ENCODE measurements at places on chromosomes 11 and 22.

DNA sequence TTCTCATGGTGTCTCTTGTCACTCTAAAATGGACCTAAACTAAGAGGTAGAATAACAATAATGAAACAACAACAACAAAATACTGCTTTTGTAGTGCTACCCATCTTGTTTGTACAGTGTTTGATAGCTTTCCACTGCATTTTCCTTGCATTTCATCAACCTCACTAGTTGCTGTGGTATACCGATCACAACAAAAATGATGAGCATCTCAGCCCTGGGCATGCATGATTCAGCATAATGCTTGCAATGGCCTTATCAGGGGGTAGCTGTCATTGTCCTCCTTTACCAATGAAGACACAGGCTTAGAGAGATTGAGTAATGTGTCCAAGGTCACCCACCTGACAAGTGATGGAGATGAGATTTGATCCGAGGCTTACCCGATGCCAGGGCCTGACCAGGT, 682.5 kb downstream of the NTM start:
- DNase-seq = no peak

DNA sequence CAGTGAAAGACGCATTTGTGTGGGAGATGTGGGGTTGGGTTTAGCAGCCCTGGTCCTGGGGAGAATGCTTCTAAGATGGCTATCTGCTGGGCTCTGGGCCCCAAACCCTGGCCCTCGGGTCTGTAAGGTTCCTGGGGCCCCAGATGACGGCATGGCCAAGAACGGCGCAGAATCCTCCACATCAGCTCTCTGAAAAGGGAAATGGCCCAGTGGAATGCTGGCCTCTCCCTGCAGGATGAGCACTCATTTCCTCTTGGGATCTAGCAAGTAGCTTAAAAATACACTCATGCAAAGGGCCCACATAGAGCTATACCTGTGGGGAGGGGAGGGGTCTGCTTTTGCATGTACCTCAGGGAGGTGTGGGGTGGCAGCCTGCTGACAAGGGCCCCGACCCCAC, 37.5 kb upstream of the LINC01488 start:
- no peak for DNase-seq

- no peak for DNase-seq
Observed at GRCh38 chr11:102647430-102647829, 22.3 kb upstream of the MMP20 start.

DNA sequence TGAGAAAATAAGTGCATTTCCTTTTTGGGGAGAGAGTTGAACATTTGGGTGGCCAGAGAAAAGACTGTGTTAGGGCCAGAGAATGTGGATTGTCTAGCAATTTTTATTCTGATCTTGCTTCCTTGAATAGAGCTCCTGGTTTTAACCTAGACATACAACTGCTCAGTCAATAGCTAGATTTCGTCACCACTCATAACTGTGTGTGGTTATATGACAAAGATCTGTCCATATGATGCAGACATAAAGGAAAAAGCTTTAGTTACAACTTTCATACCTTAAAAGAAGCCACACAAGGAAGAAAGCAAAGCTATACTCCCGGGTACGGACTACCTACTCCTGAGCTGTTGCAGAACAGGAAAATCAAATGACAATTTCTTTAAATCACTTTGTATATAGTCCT, 37.2 kb downstream of the MS4A6A start:
- no peak for DNase-seq

DNA sequence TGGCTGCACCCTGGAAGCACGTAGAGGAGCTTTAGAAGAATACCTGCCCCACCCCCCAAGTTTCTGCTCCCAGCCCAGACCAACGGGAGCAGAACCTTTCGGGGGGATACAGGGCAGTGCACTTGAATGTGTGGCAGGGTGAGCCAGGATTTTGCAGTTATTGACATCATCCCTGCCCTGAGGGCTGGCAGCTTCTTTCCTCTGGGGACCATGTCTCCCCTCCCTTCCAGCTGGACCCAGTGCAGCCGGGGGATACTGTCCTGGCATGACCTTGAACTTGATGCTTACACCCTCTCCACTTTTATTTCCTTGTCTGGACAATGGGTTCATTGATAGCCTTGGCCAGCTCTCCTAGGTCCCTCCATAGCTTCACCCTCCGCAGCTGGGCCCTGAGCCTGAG, 4.1 kb upstream of the CABP7 start:
- no peak for DNase-seq

DNA sequence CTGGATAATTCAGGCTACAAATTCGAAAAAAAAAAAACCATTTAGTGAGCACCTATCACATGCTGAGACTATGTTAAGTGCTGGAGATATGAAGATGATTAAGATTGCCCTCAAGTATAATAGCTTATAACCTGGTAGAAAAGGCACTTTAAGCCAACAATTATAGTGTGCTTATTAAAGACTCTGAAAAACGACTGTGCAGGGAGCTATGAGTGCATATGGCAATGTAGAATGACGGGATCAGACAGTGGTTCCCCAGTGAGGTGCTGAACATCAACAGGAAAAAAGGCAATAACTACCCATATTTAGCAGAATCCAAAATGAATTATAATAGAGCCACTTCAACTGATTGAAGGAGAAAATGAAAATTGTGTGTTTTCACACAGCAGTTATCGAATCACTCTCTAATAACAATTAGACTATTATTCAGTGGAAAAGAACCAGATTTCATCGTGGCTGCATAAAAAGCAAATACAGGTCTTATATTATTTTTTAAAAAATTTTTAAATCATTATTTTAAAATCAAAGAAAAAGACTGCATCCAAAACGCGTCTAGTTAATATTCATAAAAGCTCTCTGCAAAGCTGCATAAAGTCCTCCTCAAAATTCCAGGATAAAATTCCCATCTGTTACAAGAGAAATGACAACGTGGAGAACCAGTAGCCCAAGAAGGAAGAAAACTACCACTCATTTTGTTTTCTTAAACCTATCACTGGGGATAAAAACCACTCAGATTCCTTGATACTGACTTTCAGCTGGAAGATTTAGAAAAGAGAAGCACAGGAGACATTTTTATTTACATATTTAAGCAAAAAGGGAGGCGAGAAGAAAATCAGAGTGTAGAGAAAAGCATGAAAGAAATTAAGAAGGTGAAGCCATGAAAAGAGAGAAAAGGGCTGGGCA, 1.1 kb downstream of the MTMR2 start:
- no peak for DNase-seq

GRCh38 chr11:87252869-87253268, 215.1 kb downstream of the TMEM135 start:
- no peak for DNase-seq

DNA sequence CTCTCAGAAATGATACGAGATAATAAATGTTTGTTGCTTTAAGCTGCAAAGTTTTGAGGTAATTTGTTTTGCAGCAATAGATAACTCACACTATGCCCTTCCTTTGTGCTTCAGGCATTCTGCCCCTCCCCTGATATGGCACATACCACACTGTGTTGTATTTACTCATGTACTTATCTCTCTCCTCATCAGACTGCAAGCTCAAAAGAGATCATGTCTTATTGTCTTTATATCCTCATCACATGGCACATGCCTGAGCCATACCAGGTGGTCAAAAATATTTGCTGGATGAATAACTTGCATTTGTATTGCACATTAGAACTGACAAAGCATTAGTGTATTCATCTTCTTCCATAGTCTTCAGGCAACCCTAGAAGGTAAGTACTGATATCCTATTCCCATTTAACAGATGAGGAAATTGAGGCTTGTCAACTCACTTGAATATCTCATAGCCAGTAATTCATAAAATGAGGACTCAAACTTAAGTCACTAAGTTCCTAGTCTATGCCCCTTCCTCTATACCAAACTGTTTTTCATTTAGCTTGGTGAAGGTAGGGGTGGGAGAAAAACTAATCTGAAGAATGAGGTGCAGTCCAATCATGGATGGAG, 83.9 kb upstream of the EED start:
- no peak for DNase-seq

GRCh38 chr22:20937794-20938671, 20.8 kb downstream of the CRKL start:
- DNase-seq = no peak

GRCh38 chr11:95155385-95155784, 65.7 kb downstream of the ENDOD1 start:
- no peak for DNase-seq

DNA sequence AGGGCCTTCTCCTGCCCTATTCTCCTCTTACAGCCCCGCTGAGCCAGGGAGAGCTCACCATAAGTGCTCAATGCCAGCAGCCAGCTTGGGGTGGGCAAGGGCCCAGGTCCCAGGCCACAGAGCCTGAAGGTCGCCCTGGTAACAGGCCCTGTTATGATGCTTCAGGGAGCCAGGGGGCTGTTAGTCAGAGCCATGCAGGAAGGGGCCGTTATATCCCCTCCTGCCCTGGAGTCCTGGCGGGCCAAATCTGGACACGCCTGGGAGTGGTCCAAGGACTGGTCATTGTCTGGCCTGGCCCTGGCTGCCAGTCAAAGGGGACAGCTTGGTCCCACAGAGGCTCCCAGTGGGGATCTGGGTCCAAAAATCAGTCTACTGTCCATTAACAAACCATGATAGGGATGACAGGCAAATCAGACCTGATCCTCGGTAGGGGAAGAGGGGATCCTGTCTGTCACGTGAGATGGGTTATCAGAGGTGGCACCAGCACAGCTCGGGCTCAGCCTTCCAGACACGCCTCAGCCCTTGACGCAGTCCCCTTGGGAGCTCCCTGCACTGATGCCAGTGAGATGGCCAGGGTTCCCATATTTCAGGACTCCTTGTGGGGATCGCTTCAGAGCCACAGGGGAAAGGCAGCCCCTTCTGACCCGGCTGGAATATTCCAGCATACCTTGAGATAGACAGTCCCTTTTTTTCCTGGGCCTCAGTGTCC, 55.9 kb downstream of the LRRC32 start:
- no peak for DNase-seq

GRCh38 chr11:14789879-14790484, 102.0 kb downstream of the CYP2R1 start:
- no peak for DNase-seq

DNA sequence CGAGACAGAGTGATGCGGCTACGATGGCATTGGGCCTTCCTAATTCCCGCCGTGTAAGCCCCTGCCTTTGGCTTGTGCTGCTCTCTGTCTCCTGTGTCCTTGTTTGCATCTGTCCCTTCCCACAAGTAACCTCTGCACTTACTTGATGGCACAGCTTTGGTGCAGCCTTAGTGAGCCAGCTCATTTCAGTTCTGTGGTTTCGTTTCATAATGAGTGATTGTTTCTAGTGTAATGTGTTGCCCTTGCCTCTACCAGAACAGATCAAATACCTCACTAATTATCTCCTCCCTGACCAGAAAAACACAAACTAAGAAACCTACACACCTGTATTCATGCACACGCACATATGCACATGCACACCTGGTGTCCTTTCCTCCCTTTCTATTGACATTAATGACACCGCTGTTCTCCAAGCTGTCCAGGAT, 58.8 kb downstream of the GRK3 start:
- DNase-seq = peak; percentile 26

DNA sequence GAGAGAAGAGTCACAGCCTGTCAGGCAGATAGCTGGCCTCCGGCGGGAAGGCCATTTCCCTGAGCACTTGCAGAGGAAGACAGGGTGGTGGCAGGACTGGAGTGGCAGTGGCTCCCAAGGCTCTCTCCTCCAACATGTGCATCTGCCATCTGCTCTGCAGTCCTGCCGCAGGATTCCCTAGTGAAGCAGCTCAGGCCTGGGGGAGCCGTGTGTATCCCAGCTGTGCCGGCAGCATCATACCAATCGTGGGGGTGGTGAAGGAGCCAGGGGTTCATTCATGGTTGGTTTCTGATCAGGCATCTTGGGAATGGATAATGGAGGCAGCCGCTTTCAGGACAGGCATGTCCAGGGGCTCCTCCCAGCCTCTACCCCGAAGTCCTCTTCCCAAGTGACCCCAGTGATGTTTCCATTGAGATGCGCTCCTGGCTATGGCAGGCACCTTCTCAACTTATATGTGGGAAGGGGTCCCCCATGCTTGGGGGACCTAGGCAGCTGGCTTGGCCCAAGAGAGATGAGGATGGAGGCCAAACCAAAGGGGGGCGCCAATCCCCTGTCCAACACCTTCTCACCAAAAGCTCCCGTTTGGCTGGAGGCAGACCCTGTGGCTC, 6.1 kb downstream of the TAGLN start:
- DNase-seq = no peak

DNA sequence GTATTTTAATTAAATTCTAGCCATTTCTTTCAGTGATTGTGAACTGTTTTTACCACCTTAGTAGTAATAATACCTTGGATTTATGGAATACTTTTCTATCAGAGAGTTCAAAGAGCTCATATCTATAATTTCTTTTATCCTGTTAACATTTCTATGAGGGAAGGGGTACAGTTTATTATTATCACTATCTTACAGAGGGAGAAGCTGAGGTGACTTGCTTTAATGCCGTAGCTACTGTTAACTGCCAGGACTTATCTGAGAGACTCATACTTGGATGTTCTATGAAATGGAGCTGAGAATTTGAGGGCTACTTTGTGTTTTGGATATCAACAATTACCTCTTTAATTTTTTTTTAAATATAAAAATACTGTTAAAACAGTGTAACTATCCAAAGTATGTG, 3.3 kb downstream of the REXO2 start:
- DNase-seq = no peak

DNA sequence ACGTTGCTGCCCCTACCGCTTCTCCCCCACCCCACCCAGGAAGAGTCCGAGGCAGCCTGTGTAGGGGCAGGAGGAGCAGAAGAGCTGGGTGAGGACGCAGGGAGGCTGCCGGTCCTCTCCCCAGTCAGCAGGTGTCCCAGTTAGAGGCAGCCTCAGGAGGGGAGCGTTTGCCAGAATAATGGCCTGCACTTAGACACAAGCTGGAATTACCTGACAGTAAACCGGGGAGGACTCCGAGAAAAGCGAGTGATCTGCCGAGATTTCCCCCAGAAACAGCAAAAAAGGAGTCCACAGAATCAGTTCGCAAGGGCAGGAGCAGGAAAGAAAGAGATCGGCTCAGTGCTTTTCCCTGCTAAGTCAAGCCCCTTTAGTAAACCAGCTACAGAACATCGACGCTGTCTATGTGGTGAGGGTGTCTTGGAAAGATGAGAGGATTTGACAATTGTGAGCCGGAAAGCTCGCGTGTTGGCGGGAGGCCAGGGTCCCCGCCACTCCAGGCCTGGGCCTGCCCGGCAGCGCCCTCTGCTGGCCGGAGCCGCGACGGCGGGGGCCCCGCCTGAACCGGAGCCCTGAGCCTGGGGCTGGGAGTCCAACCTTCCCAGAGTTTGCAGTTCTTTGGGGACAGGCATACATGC, 17.7 kb upstream of the THRSP start:
- DNase-seq = peak; percentile 74

Measured in stimulated activated naive CD8-positive, alpha-beta T cell treated with anti-CD3 and anti-CD28 coated beads, Interleukin-15, amount 100 ng/mL, for 72 hours (primary cell).